Breast epithelium (tissue), 4 donors: ENCODE measurements at places on chromosomes 2 and 18.

- no peak overlapping the region for H3K4me3 ChIP-seq
- H3K36me3 ChIP-seq: no peaks in the 10 kb centered on the region
- H3K27ac ChIP-seq: no peak overlapping the region
- no peaks in the 10 kb centered on the region for H3K27me3 ChIP-seq
- DNase-seq: no peak
- H3K4me1 ChIP-seq: no peaks in the 10 kb centered on the region
These were observed 215.3 kb upstream of the SETBP1 start for GRCh38 chr18:44465381-44465841.

DNA sequence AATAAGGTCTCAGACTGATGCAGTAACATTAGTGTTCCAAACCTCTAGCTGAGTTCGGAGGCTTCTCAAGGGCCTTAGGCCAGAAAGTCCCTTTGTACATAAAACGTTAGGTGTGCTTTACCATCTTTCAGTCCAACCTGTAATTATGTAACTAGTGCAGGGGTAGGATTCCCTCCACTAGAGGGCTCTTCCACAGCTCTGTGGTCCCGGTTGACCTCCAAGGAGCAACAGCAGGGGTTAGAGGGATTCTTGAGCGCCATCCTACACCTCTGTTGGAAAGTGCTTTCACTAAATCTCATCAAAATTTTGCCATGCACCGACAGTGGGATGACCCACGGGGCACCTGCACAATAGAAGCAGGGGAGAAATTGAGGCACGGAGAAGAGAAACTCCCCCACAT is 155.8 kb upstream of the LRP1B start:
- no peak overlapping the region for H3K27ac ChIP-seq
- DNase-seq: no peak
- no peaks in the 10 kb centered on the region for H3K36me3 ChIP-seq
- no peaks in the 10 kb centered on the region for H3K27me3 ChIP-seq
- H3K4me3 ChIP-seq: no peak overlapping the region

DNA sequence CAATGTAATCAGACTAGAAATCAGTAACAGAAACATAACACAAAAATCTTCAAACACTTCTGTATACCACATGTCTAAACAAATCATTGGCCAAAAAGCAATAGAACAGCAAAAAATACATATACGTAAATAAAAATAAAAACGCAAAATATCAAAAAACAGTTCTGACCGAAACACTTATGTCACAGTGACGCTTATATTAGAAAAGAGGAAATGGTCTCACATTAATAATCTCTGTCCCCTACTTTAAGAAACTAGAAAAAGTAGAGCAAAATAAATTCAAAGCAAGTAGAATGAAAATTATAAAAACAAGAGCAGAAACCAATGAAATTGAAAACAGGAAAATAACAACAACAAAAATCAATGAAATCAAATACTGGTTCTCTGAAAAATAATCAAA is 41.9 kb downstream of the TMEM131 start:
- no peaks in the 10 kb centered on the region for H3K27me3 ChIP-seq
- DNase-seq: no peak
- H3K4me3 ChIP-seq: no peak overlapping the region

DNA sequence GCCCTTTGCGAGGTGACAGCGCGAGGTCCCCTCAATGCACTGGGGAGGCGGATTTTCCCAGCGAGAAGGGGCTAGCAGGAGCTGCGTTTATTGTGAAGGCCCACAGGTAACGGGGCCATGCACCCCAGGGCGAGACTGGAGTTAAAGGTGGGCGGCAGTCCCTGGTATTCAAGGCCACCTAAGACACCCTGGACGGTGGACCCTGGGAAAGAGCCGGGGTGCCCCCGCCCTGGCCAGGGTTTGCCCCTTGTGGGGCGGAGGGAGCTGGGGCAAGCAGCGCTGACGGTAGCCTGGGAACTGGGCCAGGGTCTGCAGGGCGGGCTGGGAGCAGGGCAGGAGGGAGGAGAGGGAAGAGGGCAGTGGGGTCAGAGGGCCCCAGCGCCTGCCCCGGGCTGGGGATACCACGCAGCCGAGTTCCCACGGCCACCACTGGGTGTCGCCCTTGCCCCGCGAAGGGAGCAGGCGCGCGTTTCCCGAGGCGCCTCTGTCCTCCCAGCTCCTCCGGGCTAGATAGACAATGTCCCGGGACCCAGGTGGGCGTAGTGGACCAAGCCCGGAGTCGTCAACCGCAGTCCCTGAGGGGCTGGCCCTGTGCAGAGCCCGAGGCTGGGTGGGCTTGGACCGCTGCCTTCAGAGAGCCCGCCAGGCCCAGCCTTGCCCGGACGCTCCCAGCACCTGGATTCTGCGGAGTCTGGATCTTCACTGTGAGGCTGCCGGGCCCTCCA is 80.2 kb downstream of the SMAD4 start:
- no peaks in the 10 kb centered on the region for H3K27me3 ChIP-seq
- peak overlapping the region; percentile 9 for H3K4me3 ChIP-seq
- DNase-seq: peak; percentile 63

- H3K27ac ChIP-seq: no peak overlapping the region
- H3K36me3 ChIP-seq: no peaks in the 10 kb centered on the region
- no peaks in the 10 kb centered on the region for H3K4me1 ChIP-seq
- DNase-seq: no peak
These were observed 17.0 kb downstream of the TNFAIP6 start for GRCh38 chr2:151374436-151374835.

GRCh38 chr2:45745231-45745630 is 93.8 kb downstream of the PRKCE start:
- H3K27me3 ChIP-seq: no peaks in the 10 kb centered on the region
- DNase-seq: no peak
- H3K4me3 ChIP-seq: no peak overlapping the region
- H3K27ac ChIP-seq: peak overlapping the region; percentile 46

GRCh38 chr18:70028084-70028483 is 80.4 kb upstream of the CD226 start:
- H3K4me1 ChIP-seq: no peaks in the 10 kb centered on the region
- no peaks in the 10 kb centered on the region for H3K36me3 ChIP-seq
- H3K4me3 ChIP-seq: no peak overlapping the region
- H3K27ac ChIP-seq: no peak overlapping the region
- no peaks in the 10 kb centered on the region for H3K27me3 ChIP-seq

- H3K36me3 ChIP-seq: no peaks in the 10 kb centered on the region
- H3K27ac ChIP-seq: no peak overlapping the region
- H3K4me3 ChIP-seq: no peak overlapping the region
- H3K27me3 ChIP-seq: no peaks in the 10 kb centered on the region
These were observed 116.8 kb upstream of the ODC1 start for GRCh38 chr2:10564876-10565445.

GRCh38 chr2:105176429-105176828 is 65.1 kb upstream of the GPR45 start:
- H3K27me3 ChIP-seq: peaks cover 4% of the 10 kb centered on the region
- H3K4me1 ChIP-seq: no peaks in the 10 kb centered on the region
- no peak for DNase-seq
- no peak overlapping the region for H3K27ac ChIP-seq
- no peak overlapping the region for H3K4me3 ChIP-seq

GRCh38 chr2:144085016-144085415 is 434.9 kb downstream of the ZEB2 start:
- H3K4me3 ChIP-seq: no peak overlapping the region
- no peaks in the 10 kb centered on the region for H3K36me3 ChIP-seq
- no peak for DNase-seq
- no peak overlapping the region for H3K27ac ChIP-seq

- no peaks in the 10 kb centered on the region for H3K36me3 ChIP-seq
- DNase-seq: no peak
- no peak overlapping the region for H3K27ac ChIP-seq
- H3K27me3 ChIP-seq: no peaks in the 10 kb centered on the region
These were observed 83.2 kb upstream of the UNC80 start for GRCh38 chr2:209688385-209688784.

DNA sequence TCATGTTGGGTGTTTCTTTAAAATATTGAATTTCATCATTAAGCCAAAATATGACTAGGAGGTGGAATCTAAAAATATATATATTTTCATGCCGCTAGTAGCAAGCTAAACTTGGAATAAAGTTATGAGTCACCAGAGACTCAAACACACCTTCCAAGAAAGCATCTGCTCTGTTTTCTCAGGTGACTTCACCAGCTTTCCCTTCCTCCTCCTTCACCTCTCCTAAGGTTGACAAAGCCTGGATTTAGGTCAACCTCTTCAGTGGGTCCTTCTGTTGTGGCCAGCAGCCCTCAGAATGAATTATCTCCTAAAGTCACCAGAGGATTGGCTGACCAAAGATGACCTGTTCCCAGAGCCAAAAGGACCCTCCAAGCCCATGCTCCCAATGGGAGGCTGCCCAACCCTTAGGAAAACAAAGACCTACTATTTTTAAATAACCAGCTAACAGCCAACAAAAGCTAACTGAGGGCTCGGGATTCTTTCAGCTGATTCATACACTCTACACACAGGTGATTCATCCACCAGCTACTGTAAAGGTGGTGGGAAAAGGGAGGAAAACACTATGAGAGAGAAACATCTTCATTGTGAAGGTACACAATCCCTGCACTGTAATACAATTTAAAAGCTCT is 113.9 kb downstream of the MYO5B start:
- no peaks in the 10 kb centered on the region for H3K36me3 ChIP-seq
- no peak overlapping the region for H3K4me3 ChIP-seq
- H3K27ac ChIP-seq: peak overlapping the region; percentile 64

DNA sequence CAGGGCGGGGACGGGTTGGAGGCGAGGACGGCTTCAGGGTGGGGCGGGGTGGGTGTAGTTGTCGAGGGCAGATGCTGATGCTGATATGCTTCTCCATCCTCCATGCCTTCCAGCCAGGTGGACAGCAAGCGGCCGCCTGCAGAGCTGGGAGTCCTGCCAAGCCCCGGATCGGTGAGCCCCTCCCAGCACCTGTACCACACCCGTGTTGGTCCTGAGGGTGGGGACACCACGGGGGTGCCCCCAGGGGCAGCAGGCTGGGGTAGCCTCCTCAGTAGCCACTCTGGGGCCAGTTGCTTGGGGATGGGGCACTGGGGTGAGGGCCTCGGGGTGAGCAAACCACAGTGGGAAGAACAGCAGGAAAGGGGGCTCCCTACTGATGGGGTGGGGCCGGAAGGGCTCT is 2.6 kb downstream of the ANO7 start:
- H3K4me3 ChIP-seq: no peak overlapping the region
- no peak overlapping the region for H3K27ac ChIP-seq

DNA sequence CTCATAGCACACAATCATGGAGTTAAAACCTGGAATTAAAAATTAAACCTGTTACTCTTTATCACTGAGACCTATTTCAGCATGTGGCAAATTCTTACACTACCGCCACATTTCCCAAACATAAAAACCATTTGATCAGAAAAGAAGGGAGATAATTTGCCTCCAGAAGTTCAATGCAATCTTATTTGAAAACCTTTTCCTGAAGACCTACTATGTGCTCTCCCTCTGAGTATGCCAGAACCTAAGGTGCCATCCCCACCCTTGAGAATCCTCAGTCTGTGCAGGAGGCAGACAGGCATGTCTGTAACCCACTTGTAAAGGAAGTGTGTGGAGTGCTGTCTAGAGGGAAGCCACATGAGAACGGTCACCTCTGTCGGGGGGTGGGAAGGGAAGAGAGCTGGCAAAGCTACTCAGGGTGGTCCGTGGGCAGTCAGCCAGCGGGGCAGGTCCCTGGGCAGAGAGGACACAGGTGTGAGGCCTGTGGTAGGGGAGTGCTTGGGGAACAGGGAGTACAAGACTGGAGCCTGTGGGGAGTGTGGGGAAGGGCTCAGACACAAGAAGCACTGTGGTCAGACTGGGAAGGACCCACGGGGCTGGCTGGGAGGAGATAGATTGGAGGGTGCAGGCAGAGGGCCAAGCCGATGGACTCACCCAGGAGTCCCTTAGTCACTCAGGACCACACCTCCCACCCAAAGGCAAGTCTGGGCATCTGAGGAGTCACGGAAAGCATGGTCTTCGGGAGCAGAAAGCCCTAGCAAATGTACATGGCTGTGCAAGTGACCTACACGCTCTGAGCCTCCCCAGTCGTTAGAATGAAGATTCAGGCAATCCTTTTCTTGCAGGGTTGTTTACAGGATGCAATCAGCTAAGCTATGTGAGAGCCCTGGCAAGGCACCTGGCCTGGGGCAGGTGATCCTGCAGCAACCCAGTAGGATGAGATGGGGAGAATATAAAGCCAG is 22.8 kb downstream of the CRACDL start:
- no peak overlapping the region for H3K27ac ChIP-seq
- DNase-seq: no peak
- H3K4me3 ChIP-seq: no peak overlapping the region
- no peaks in the 10 kb centered on the region for H3K27me3 ChIP-seq

GRCh38 chr2:64945973-64946768 is 43.0 kb upstream of the SLC1A4 start:
- no peak overlapping the region for H3K4me3 ChIP-seq
- DNase-seq: no peak
- H3K36me3 ChIP-seq: no peaks in the 10 kb centered on the region

DNA sequence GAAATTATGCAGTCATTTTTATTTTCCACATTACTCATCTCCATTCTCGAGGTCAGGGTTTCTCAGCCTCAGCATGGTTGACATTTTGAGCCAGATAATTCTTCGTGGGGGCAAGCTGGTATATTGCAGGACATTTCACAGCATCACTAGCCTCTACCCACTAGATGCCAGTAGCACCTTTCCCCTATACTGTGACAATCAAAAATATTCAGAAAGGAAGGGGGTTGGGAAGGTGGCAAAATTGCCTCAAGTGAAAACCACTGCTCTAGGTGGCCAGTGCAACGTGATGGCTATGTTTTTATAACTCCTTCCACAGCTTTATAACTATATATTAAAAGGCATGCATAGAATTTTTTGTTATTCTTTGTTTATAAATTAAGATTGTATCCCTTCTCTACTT is 294.5 kb downstream of the CNTNAP5 start:
- no peaks in the 10 kb centered on the region for H3K4me1 ChIP-seq
- no peaks in the 10 kb centered on the region for H3K27me3 ChIP-seq
- H3K4me3 ChIP-seq: no peak overlapping the region
- H3K27ac ChIP-seq: no peak overlapping the region
- no peak for DNase-seq

DNA sequence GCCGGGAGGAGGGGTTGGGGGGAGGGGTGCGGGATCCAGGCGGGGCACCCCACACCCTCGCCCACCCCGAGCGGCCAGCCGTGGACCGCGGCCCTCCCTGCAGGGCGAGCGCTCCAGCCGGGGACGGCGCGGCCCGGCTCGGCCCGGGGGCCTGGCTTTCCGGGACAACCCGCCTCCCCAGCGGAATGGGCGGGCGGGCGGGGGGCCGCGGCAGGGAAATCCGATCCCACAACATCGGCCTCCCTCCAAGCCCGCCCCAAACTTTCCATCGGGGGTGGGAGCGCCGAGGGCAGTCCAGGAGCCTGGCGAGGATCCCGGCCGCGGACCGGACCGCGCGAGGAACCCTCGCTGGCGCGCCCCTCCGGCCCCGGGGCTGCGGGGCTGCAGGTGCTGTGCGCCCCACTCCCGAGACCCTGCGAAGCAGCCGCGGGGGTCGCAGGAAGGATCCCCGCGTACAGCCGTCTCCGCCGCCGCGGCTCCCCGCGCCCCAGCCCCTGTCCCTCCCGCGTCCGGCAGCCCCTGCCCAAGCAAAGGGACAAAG is 529 bp downstream of the SEMA4C start:
- peaks cover 21% of the 10 kb centered on the region for H3K4me1 ChIP-seq
- peak overlapping the region; percentile 78 for H3K4me3 ChIP-seq
- DNase-seq: peak; percentile 89
- no peaks in the 10 kb centered on the region for H3K27me3 ChIP-seq
- H3K36me3 ChIP-seq: no peaks in the 10 kb centered on the region
